ENCODE measurements at places on chromosomes 4 and X. TPM values are rescaled to one million over a fixed set of nuclear protein-coding genes. Genes with fewer than 3 reads are reported as not detected.

GRCh38 chrX:67613366-67613765 is 69.5 kb downstream of the AR start:
- no peaks in the 10 kb centered on the region for H3K27me3 ChIP-seq
- no peak overlapping the region for H3K27ac ChIP-seq
- no peaks in the 10 kb centered on the region for H3K4me1 ChIP-seq
- no peak for DNase-seq
- no peak overlapping the region for H3K4me3 ChIP-seq
- no peaks in the 10 kb centered on the region for H3K36me3 ChIP-seq

DNA sequence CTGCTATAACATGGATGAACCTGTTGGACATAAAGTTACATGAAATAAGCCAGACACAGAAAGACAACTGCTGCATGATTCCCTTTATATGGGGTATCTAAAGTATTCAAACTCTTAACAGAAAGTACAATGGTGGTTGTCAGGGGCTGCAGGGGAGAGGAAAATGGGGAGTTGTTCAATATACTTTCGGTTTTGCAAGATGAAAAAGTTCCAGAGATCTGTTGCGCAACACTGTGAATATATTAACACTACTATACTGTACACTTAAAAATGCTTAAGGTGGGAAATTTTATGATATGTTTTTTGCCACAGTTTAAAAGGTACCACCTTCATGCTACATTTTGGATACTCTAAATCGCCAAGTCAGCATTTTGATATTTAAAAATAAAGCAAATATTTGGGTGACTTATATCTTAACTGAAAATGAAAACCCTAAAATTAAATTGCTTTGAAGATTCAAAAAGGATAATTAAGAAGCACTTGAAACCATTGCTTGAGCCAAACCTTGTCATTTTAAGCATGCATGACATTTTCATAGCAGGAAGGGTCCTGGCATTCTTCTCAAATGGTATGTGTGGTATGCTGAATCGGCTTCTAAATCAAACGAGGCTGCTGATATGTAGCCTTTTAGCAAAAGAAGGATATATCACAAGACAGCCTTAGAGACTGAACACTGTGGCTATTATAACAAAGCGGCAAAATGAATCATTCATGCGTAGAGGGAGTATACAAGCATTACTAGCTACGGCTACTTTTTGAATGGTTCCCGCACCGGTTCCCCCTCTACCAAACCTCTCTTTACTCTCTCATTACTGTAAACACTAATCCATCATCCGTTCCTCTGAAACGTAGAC is 607.1 kb upstream of the DIPK2B start:
- H3K4me1 ChIP-seq: no peaks in the 10 kb centered on the region
- no peak overlapping the region for H3K4me3 ChIP-seq
- peaks cover 20% of the 10 kb centered on the region for H3K27me3 ChIP-seq
- H3K36me3 ChIP-seq: no peaks in the 10 kb centered on the region
- H3K27ac ChIP-seq: no peak overlapping the region

Gene ASB12
- total RNA-seq: not detected

Gene ADAM29
- not detected for total RNA-seq

DNA sequence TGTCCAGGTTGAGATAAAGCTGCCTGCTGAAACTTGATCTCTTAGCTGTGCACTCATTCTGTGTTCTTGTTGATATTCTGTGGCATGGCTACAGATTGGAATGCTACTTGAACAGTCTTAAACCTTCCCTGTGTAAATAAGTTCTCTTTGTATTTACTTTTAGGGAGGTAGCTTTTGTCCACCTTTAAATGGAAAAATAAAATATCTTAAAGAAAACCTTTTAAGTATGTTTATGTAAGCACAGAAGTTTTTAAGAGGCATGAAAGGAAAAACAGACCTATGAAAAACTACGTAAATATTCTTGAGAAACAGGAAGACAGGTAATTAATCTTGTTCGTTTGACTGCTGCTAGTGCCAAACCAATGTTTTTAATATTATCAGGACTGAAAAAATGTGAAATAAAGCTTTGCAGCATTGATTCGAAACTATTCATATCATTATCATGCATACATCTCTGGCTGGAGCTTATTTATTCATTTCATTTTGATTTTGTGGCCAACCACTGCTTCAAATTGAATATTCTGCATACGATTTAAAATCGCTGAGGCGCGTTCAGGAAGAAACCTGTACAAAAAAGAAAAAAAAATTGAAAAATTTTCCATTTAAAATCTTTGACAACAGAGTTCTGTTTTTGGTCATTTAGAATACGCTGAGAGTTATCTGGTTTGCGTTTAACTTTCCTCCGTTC is 17.8 kb downstream of the HSD17B13 start:
- no peaks in the 10 kb centered on the region for H3K27me3 ChIP-seq
- H3K4me3 ChIP-seq: no peak overlapping the region
- DNase-seq: no peak
- no peak overlapping the region for H3K27ac ChIP-seq
